ENCODE measurements at places on chromosomes 13 and 19.

DNA sequence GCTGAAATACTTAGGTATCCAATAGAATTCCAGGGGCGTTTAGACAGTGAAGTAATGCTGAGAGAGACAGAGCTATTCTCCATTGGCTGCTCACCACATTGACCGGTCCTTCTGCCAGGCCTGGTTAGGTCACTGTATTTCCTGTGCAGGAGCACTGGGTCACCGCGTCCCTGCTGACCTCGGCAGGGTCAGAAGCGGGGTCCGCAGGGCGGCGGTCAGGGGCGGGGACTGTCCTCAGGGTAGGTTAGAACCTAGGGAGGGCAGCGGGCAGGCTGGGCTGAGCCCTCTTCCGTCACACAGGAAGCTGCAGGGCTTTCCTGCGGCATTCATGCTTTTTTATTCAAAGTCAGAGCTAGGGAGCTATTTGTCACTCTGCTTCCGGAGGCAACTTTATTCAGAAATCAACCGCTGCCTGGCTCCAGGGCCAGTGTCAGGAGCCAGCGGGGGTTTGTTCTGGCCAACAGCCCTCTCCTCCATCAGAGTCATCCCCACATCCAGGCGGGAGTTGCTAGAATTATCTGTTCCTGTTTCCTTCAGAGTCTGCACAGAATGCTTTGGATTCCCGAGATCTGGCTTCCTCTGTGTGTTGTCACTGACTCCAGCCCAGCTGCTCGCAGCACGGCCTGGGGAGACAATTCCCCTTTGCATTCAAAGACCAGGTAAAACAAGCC, 81.2 kb upstream of the WASF3 start:
- peaks cover 21% of the 10 kb centered on the region for H3K27me3 ChIP-seq
- no peaks in the 10 kb centered on the region for H3K4me1 ChIP-seq
- H3K27ac ChIP-seq: no peak overlapping the region
- DNase-seq: no peak
- H3K4me3 ChIP-seq: no peak overlapping the region
- no peaks in the 10 kb centered on the region for H3K36me3 ChIP-seq

- peaks cover 17% of the 10 kb centered on the region for H3K36me3 ChIP-seq
- H3K4me1 ChIP-seq: peaks cover 4% of the 10 kb centered on the region
- DNase-seq: no peak
- H3K27me3 ChIP-seq: no peaks in the 10 kb centered on the region
- peak overlapping the region; percentile 31 for H3K27ac ChIP-seq
Observed at GRCh38 chr19:12873891-12874745, 7.1 kb downstream of the DNASE2 start.

DNA sequence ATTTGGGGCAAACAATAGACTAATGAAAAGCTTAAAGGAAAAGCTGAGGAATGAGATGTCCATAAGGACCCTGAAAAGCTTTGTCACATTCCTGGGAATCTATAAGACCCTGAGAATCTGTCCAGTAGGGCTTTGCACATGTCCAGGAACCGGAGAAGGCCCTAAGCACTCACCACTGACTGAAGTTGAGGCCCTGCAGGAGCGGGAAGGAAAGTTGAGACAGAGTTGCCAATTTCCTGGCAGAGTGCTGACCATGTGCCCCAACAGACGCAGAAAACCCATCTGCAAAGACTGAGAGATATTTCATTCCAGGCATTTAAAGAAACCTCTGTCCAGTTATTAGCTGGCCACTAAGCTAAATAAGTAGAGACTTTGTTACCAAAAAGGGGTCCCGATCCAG, 890.5 kb downstream of the UQCRFS1 start:
- peaks cover 14% of the 10 kb centered on the region for H3K4me1 ChIP-seq
- no peak for DNase-seq
- no peak overlapping the region for H3K4me3 ChIP-seq
- no peak overlapping the region for H3K27ac ChIP-seq
- H3K27me3 ChIP-seq: no peaks in the 10 kb centered on the region

GRCh38 chr13:77876176-77876575, 42.5 kb downstream of the EDNRB start:
- no peak for DNase-seq
- H3K36me3 ChIP-seq: no peaks in the 10 kb centered on the region
- no peak overlapping the region for H3K27ac ChIP-seq
- no peaks in the 10 kb centered on the region for H3K27me3 ChIP-seq
- H3K4me1 ChIP-seq: no peaks in the 10 kb centered on the region
- H3K4me3 ChIP-seq: no peak overlapping the region

DNA sequence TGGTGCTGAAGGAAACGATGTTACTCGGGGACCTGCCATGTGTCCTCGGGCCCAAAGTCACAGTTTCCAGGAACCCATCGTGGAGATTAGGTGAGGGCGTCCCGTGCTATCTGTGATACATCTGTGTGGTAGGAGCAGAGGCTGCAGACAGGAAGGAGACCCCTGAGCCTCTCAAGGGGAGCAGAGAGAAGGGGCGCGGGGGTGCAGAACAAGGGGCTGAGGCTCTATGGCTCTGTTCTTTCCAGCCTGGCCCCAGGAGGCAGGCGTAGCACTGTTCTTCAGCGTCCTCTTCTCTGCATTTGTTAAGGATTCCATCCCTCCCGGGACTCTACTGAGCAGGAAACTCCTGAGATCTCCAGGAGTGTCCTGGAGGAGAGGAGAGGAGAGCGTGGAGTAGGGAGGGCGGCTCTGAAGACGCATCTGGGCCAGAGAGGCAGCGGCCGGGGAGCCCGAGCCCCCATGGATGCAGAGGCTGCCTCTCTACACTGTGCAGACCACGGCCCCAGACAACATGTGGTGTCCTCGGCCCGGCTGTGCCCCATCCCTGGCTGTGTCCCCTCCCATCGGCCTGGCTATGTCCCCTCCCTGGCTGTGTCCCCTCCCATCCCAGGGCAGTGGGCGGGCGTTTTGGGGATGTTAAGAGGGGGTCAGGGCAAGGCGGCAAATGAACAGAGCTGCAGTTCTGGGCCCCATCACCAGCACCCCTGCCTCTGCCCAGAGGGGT, 118.0 kb downstream of the ATP11A start:
- no peaks in the 10 kb centered on the region for H3K4me1 ChIP-seq
- H3K4me3 ChIP-seq: no peak overlapping the region
- no peaks in the 10 kb centered on the region for H3K27me3 ChIP-seq

GRCh38 chr13:30927595-30927994, 4.9 kb upstream of the TEX26 start:
- no peaks in the 10 kb centered on the region for H3K27me3 ChIP-seq
- no peak overlapping the region for H3K4me3 ChIP-seq
- no peak for DNase-seq
- H3K27ac ChIP-seq: no peak overlapping the region
- H3K4me1 ChIP-seq: no peaks in the 10 kb centered on the region

- no peaks in the 10 kb centered on the region for H3K36me3 ChIP-seq
- H3K4me1 ChIP-seq: no peaks in the 10 kb centered on the region
- H3K27ac ChIP-seq: no peak overlapping the region
- peaks cover 7% of the 10 kb centered on the region for H3K27me3 ChIP-seq
- DNase-seq: no peak
- no peak overlapping the region for H3K4me3 ChIP-seq
Observed at GRCh38 chr19:41501854-41502253, 58.9 kb downstream of the ERICH4 start.

Data from thymus (tissue), 14 donors.